ENCODE measurements at places on chromosomes 5 and 9.

DNA sequence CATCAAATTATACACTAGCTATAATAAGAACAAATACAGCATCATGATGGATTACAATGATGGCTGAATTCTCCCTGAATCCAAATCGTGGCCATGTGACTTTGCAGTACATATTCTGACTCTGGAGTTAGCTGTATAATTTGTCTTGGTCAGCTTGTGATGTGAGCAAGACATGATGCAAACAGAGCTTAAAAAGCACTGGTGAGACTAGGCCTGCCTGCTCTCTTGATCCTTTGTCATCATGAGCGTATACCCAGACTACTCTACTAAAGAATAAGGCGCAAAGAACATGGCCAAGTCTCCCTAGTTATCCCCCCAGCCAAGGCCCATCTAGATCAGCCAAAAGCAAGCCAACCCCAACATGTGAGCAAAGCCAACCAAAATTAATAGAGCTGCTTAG lies 34.7 kb upstream of the IFNE start:
- DNase-seq = no peak

- no peak for DNase-seq
Measured at GRCh38 chr9:111945216-111945615, 48.6 kb downstream of the UGCG start.

- no peak for DNase-seq
Measured at GRCh38 chr9:123716339-123716945, 213.5 kb downstream of the DENND1A start.

DNA sequence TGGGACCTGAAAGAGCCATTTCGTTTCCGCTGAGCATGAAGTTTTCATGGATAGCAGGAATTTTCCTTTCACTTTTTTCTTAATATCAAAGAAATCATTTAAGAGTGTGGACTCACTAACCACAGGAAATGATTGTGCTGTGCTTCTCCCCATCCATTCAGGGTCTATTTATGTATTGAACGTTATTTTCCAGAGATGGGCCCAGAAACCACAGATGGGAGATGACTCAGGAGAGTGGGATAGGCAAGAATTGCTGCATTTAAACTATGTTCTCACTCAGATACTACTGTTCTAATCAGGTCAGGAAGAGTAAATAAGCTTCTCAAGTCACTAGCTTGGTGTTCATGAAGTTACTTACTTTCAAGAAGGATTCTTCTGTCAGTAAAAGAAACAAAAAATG lies 763.8 kb downstream of the DTWD2 start:
- no peak for DNase-seq

- DNase-seq = peak; percentile 79
Measured at GRCh38 chr5:139774980-139775661, 20.5 kb upstream of the PSD2 start.

DNA sequence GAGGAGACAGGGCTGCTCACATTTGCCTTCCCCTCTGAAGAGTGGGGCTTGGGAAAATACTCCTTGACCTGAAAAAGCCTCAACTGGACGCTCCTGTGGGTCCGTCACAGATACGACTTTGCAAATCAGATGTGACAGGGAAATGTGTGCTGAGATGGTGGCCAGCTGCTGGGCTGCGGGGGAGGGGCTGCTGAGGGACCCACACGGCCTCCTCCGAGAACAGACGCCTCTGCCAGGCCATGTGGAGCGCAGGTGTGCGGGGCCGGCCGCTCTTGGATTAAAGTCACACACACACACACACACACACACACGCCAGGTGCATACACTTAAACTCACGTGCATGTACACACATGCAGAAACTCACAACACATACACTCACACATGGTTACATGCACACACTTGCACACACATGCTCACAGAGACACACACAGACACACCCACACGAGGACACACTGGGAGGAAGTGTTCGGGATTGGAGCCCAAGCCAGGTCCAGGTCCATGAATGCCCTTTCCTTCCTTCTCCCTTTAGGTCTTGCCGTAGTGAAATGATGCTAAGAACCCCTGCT lies 167.4 kb downstream of the GAPVD1 start:
- DNase-seq = no peak

DNA sequence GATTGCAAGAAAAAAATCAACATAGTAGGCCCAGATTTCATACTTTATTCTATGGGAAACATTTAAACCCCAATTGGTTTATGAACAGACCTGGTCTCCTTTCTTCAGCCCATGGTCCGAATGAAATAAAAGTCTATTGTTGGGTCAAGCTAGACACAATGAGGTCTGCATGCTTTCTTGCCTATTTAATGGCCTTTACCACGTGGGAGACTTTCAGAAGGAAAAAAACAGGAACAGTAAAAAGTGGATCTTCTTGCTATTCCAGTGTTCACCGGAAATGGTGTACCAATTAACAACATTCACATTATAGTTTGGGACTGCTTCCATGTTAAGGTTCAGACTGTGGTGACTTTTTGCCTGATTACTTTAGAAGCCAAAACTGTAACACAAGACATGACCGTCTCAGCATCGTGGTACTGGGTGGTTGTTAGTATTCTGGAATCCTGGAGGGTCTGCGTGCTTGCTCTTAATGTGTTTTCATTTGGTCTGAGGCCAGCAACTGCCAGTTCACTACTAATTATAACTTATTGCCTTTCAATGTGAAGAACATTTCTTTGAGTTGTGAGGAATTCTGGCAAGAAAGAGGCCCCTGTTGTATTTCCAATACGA lies 85.4 kb upstream of the PRRC1 start:
- no peak for DNase-seq

DNA sequence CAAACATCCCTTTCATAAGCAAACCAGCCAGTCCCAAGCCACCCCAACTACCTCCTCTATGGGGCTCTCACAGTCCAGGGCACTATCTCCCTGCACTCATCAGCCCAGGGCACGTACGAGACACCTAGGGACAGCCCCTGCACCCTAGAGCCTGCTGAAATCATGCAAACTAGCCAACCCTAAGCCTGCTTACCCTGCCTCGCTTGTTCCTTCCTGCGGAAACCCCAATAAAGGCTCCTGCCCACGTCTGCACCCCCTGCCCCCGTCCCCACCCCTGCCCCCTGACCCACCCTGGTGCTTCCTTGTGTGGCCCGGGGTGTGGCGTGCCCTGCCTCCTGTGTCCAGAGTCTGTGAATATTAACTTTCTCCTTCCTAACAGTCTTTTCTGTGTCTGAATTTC lies 135.9 kb downstream of the GADD45G start:
- peak; percentile 19 for DNase-seq

DNA sequence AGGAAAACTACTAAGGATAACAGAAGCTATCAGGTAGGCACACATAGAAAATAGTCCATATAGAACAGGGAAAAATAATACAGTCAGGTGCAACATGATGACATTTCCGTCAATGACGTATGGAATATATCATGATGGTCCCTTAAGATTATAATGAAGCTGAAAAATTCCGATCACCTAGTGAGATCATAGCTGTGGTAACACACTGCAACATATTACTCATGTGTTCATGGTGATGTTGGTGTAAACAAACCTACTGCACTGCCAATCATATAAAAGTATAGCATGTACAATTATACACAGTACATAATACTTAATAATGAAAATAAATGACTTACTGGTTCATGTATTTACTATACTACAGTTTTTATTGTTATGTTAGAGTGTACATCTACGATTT lies 60.0 kb downstream of the MEGF9 start:
- DNase-seq = no peak

DNA sequence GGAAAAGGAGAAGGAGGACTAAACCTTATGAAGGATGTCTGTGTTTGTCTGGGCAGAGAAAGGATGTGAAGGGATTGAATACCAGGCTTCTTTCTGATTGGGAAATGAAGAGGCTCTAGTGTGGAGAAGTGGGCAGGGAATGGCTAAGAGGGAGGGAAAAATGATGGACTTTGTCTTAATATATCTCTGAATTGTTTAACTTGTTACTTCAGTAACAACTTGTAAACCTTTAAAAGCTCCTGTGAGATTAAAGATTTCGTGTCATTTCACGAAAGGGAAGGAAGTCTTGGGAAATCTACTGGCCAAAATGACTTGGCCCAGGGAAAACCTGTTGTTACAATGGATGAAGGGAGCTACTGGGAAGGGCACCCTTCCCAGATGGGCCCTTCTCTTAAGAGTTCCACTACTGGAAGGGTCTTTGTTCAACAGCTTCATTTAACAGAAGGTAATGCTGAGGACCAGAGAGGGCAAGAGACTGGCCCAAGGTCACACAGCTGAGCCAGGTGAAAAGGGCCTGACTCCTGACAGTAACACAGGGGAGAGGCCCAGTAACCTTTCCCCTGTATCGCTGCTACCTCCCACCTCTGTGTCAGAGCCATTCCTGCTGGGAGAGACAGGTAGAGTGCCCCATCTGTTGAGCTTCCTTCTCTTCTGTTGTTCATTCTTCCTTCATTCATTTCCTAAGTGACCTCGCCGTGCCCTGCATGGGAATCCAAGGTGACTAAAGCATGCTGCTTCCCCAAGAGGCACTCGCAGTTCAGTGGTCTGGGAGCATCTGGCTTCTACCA lies 5.1 kb upstream of the TCOF1 start:
- DNase-seq = no peak

DNA sequence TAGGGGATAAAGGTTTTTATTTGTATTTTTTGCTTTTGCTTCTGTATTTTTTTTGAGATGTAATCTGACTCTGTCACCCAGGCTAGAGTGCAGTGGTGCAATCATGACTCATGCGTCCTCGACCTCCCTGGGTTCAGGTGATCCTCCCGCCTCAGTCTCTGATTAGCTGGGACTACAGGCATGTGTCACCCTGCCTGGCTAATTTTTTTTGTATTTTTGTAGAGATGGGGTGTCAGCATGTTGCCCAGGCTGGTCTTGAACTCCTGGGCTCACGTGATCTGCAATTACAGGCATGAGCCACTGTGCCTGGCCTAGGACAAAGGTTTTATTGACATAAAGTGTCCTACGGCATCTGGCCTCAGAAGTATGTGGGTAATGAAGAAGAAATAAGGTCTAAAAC lies 297.1 kb upstream of the C9orf72 start:
- no peak for DNase-seq

- no peak for DNase-seq
Measured at GRCh38 chr9:38298503-38298902, 94.0 kb upstream of the ALDH1B1 start.

DNA sequence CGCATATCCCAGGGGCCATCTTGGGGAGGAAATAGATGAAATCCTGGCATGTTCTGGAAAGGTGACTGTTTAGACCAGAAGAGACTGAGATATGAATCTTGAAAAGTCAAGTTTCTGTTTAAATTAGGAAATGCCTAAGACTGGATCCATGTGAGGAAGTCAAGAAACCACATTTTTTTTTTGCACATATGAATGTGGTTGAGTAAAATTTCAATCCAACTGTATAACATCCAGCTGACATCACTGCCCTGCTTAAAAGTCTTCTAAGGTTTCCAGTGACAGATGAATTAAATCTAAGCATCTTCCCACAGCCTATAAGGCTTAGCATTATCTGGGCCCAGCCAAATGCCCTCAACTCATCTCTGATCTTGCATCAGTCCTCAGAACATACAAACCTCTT lies 47.7 kb upstream of the TCERG1 start:
- no peak for DNase-seq

- no peak for DNase-seq
Measured at GRCh38 chr5:132457371-132458225, 33.0 kb downstream of the IRF1 start.

DNA sequence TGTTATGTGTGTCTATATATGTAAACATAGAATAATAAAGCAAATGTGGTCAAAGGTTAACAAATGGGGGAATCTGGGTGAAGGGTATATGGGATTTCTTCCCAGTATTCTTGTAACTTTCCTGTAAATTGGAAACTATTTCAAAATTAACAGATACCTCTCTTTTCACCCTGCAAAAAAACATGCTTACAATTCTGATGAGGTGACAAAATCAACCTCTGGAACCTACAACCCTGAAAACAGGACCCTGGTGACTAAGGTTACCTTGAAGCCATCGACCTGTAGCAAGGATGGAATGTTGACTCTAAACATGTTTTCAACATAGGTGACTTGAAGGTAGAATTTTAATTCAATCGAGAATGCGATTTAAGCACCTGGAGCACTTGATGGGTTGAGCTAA lies 5.9 kb upstream of the SPTAN1 start:
- no peak for DNase-seq

DNA sequence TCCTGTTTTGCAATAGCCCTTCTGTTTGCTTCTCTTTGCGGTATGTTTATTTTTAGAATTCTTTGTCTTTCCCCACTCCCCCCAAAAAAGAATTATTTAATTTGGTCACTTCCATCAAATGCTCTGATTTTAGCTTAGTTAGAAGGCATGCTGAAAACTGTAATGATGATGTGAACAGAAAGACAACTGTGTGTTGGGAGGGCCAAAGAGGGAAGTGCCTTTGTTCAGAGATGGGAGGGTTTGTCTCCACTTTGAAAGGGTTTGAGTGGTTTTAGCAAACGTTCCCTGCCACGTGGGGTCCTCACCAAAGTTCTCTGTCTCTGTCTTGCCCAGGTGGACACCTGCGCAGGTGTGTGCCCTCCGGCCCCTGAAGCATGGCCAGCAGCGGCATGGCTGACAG lies 41.9 kb downstream of the SYK start:
- no peak for DNase-seq

DNA sequence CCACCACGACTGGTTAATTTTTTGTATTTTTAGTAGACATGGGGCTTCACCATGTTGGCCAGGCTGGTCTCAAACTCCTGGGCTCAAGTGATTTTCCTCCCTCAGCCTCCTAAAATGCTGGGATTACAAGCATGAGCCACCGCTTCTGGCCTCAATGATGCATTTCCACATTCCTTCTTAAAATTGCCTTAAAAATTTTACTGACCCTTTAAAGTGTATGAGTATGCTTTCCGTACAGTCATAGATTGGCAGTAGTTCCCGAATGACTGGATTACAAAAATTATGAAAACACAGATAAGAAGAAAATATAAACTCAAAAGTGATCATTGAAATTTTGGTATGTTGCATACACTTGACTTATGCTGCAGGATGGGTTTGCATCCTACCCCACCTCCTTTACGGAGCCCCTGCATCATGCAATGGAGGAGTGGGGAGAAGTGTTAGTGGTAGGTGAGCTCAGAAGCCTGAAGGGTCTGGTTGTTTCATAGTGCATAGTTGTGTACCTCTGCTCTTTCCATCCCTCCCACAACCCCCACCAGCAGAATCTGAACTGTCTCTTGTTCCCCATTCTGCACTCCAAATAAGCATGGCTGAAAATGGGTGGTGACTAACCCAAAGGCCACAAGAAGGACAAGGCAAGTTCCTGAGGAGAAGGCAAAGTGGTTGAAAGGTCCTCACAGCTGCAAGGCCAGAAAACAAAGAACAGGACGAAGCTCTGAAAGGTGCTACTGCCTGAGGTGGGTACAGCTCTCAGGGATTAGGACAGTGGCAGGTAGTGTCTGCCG lies 26.8 kb downstream of the ANKRD55 start:
- DNase-seq = no peak

GRCh38 chr5:168006456-168007130 lies 284.9 kb upstream of the WWC1 start:
- DNase-seq = no peak
